Activated CD4-positive, alpha-beta T cell treated with anti-CD3 and anti-CD28 coated beads, Interleukin-2, amount 10 ng/mL, durations not matched to agents 24 days and 14 days (primary cell): ENCODE measurements at places on chromosomes 7 and 10. TPM values are rescaled to one million over a fixed set of nuclear protein-coding genes. Genes with fewer than 3 reads are reported as not detected.

The TCTN3 gene
- total RNA-seq = 42.7 and 44.6 TPM in 2 replicates

The UCN3 gene
- not detected in 2 replicates for total RNA-seq

GRCh38 chr7:55517936-55518689 lies 54.2 kb downstream of the VOPP1 start:
- no peak for DNase-seq
- no peaks in the 10 kb centered on the region for H3K27me3 ChIP-seq
- peaks cover 47% of the 10 kb centered on the region for H3K4me1 ChIP-seq
- H3K36me3 ChIP-seq = peaks cover 47% of the 10 kb centered on the region
- peak overlapping the region; percentile 66 for H3K27ac ChIP-seq
- no peak overlapping the region for H3K4me3 ChIP-seq

DNA sequence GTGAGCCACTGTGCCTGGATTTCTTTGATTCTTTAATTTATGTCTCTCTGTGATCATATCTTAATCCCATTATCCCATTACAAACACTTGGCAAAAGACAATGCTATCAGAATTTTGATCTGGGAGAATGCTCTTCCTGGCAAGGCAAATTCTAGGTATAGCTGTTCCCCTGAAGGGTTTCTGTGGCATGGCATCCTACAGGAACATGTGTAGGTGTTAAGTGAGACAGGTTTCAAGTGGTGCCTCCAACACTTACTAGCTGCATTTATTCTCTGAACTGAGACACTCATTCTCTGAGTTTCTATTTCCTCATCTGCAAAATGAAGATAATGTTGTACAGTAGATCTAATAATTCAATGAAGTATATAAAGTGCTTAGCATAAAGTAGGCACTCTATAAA lies 87.1 kb upstream of the CTTNBP2 start:
- no peaks in the 10 kb centered on the region for H3K27me3 ChIP-seq
- no peaks in the 10 kb centered on the region for H3K36me3 ChIP-seq
- no peak overlapping the region for H3K4me3 ChIP-seq
- peaks cover 3% of the 10 kb centered on the region for H3K4me1 ChIP-seq
- no peak for DNase-seq
